ENCODE measurements at places on chromosomes 12 and 14.
A peak's percentile ranks its signal among the peaks of the same experiment; 100 is the strongest.

GRCh38 chr14:97499790-97500481 is 702.8 kb downstream of the VRK1 start:
- H3K4me1 ChIP-seq = no peaks in the 10 kb centered on the region
- no peak overlapping the region for H3K4me3 ChIP-seq
- DNase-seq = no peak
- no peaks in the 10 kb centered on the region for H3K27me3 ChIP-seq
- H3K27ac ChIP-seq = no peak overlapping the region
- no peaks in the 10 kb centered on the region for H3K36me3 ChIP-seq

GRCh38 chr12:108547686-108548085 is 13.3 kb downstream of the SART3 start:
- no peak for DNase-seq
- H3K4me1 ChIP-seq = no peaks in the 10 kb centered on the region
- peaks cover 15% of the 10 kb centered on the region for H3K36me3 ChIP-seq
- no peak overlapping the region for H3K4me3 ChIP-seq
- H3K27me3 ChIP-seq = no peaks in the 10 kb centered on the region

GRCh38 chr12:101695706-101696105 is 1.7 kb upstream of the CHPT1 start:
- no peak for DNase-seq
- peak overlapping the region; percentile 93 for H3K27ac ChIP-seq
- no peaks in the 10 kb centered on the region for H3K27me3 ChIP-seq
- H3K36me3 ChIP-seq = no peaks in the 10 kb centered on the region

- no peaks in the 10 kb centered on the region for H3K36me3 ChIP-seq
- H3K27ac ChIP-seq = no peak overlapping the region
- H3K27me3 ChIP-seq = peaks cover 4% of the 10 kb centered on the region
- H3K4me1 ChIP-seq = no peaks in the 10 kb centered on the region
Measured at GRCh38 chr14:103185051-103186029, 62.1 kb downstream of the TNFAIP2 start.

DNA sequence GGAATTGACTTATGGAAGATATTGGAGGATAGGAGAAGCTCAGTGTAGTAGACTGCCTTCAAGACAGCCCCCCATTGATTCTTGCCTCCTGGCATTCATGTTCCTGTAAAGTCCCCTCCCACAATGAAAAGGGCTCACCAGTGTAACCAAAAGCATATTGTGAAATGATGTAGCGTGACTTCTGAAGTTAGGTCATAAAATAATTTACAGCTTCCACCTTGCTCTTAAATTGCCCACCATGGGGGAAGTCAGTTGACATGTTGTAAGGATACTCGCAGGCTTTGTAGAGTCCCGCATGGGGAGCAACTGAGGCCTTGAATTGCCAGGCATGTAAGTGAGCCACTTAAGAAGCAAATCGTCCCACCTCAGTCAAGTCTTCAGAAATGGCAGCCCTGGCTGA is 25.1 kb downstream of the GTSF1 start:
- DNase-seq = no peak
- H3K36me3 ChIP-seq = no peaks in the 10 kb centered on the region
- no peak overlapping the region for H3K4me3 ChIP-seq
- no peaks in the 10 kb centered on the region for H3K27me3 ChIP-seq
- H3K4me1 ChIP-seq = no peaks in the 10 kb centered on the region
